ENCODE measurements at places on chromosomes 1 and 21.

- no peak for DNase-seq
Observed at GRCh38 chr1:12091191-12091590, 28.1 kb downstream of the TNFRSF8 start.

GRCh38 chr21:45532826-45533360 lies 9.3 kb downstream of the SLC19A1 start:
- DNase-seq, result no peak

DNA sequence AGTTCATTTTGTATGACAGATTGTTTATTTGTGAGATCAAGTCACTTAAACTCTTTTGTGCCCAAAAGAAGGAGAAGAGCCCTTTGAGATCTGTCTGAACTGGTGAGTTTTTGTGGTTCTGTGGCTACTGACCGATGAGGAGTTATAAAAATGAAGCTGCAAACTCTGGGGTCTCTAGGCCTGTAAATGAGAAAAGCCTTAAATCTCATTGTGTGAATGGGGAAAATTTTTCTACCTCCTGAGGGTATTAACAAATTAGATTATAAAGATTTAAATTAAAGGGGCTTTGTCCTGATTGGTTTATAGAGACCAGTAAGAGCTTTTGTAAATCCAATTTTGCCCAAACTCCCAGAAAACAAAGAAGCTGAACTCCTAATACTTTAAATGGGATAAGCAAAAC lies 9.7 kb upstream of the KLF17 start:
- DNase-seq, result no peak

GRCh38 chr1:212979340-212980122 lies 29.2 kb downstream of the VASH2 start:
- DNase-seq, result no peak

GRCh38 chr1:53644496-53644895 lies 94.5 kb downstream of the GLIS1 start:
- DNase-seq, result no peak

GRCh38 chr21:41283211-41283818 lies 33.3 kb upstream of the FAM3B start:
- no peak for DNase-seq

GRCh38 chr1:84849357-84849975 lies 43.5 kb downstream of the LPAR3 start:
- DNase-seq, result no peak

DNA sequence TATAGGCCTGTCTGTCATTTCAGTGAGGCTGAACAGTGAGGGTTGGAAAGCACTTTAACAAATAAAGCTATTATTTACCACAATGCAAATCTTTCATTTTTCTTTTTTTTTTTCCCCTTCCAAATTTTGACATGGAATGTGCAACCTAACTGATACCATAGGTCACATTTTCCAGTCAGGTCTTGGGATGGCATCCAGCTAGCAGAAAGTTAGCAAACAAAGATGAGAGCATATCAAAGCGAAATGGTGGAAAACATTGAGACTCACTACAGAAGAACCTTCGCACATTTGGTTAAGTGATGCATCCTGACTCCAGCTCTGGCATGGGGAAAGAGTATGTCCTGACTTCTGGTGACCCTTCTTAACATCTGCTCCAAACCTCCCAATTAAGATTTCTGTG lies 105.1 kb upstream of the L1TD1 start:
- no peak for DNase-seq

DNA sequence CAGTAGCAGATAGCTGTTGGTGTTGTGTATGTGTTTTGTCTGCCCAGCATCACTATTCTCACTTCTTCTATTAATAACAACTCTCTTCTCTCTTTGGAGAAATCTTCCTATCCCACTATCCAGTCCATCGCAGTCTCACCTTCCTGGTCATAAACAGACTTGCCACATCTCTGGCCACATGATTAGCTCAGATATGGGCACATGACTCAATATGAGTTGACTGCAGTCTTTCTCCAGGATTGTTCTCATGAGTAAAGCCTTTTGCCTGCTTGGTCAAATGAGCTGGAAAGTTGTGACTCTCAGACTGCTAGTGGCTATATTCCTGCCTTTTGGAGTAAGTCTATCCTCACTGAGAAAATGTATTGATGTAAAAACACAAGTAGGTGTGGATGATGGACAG lies 32.9 kb upstream of the TADA1 start:
- DNase-seq, result no peak

DNA sequence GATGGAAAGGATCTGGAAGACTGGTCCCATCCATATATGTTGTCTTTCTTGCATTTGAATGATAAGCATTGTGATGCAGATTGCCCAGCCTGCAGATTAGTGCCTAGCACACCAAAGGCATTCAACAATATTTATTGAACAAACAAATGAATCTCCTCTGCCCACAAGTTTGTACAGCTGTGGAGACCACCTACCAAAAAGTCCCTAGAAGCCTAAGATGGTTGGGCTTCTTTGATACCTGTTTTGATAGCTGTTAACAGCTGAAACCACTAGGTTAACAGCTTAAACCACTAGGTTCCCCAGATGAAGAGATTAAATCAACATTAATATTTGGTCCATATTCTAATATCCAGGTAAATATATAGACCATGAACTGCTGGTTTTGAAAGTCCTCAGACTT lies 9.8 kb downstream of the DUSP10 start:
- DNase-seq, result no peak

DNA sequence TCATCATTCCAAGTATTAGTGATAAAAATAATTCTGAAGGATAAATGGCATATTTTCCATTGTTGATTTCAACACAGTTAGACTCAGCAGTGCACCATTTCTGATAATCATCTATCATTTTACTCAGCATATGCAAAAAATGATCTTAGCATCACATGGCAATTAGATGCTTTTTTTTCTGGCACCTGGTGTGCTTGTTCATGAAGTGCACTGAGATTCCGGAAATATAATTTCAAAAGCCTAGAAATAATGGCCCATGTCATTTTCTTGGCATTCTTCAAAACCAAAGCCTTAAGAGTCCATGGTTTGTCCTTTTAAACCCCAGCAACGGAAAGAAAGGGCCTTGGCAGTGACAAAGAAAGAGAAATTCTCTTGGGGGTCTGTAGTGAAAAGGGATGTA lies 278.8 kb downstream of the KIF26B start:
- DNase-seq, result no peak

GRCh38 chr1:235206533-235207208 lies 45.6 kb upstream of the RBM34 start:
- no peak for DNase-seq

DNA sequence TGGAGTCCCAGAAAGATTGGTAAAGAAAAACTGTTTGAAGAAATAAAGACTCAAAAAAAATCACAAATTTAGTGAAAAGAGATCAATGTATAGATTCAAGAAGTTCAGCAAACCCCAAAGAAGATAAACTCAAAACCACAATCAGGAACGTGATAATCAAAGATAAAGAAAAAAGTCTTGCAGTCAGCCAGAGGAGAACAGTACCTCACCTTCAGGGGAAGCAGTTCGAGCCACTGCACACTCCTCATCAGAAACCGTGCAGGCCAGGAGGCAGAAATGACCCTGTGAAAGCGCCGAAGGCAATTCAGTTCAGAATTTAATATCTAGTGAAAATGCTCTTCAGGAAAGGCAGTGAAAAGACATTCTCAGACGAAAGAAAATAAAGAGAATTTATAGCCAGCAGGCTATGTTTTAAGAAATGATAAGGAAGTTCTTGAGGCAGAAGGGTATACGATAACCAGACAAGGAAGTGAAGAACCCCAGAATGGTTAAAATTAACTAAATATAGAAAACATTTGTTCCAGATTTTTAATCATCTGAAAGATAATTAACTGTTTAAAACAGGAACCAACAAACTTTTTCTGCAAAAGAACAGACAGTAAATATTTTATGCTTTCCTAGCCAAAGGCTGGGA lies 13.5 kb upstream of the SUMO3 start:
- DNase-seq, result no peak

- DNase-seq, result peak; percentile 67
Observed at GRCh38 chr1:19918057-19918456, 5.4 kb downstream of the PLA2G2E start.

- DNase-seq, result no peak
Observed at GRCh38 chr1:65435987-65436386, 15.5 kb downstream of the LEPR start.

DNA sequence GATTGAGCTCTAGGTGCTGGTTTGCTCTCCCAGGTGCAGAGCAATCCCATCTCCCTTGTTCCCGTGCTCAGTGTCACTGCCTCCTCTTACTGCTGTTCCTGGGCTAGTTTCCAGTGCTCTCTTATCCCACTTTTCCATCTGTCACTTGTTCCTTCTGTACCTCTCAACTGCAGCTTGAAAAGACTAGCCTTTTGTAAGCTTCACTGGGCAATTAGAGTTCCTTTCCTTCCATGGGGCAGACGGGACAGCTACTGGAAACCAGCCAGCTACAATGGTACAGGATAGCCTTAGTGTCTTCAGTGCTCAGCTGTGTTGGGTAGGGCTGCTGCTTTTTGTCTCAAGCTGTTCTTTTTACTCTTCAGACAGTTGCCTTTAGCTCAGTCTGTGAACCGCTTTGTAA lies 31.6 kb downstream of the AGT start:
- no peak for DNase-seq

DNA sequence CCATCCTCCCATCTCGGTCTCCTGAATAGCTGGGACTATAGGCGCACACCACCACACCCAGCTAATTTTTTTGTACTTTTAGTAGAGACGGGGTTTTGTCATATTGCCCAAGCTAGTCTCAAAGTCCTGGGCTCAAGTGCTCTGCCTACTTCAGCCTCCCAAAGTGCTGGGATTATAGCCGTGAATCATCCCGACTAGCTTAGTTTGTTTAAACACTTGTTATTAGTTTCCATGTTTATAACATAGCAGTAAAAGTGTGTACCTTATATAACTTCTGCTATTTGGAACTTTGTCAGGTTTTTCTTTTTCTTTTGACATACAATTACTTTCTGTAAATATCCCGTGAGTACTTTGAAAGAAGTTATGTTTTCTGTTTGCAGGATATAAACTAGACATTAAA lies 60.6 kb upstream of the C1orf21 start:
- DNase-seq, result no peak

GRCh38 chr1:42557230-42557851 lies 94.3 kb downstream of the CCDC30 start:
- no peak for DNase-seq

- no peak for DNase-seq
Observed at GRCh38 chr1:113248494-113248893, 141.8 kb upstream of the MAGI3 start.

DNA sequence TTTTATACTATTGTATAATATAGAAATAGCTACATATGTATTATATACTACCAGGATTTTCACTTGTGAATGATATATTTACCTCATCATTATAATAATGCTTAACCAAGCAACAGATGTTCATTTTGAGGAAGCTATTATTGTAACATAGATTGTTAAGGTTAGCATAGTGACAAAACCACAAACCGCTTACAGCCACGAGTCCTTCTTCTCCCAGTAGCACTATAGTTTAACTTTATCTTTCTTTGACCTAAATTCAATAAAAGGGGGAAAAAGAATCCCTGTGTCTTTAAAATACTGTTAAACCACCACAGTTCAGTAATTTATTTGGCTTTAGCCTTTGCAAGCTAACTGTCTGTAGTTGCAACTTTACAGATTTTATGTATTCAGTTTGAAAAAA lies 1039.4 kb upstream of the B3GALT2 start:
- DNase-seq, result no peak

DNA sequence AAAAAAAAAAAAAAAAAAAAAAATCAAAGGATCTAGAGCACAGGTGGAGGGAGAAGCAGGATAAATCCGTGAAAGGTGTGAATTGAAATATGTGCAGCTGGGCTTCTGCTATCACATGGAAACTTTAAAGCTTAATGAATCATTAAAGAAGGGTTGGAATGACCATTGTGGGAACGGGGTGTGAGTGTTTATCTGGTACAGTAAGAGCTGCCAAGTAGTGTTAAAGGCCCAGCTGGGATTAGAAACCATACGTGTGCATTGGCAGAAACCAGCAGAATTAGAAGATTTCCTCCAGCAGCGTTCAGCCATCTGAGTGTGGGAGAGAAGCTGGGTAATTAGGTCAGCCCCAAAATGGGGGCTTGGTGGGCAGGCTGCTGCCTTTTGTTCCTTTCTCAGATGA lies 13.5 kb downstream of the FALEC start:
- no peak for DNase-seq

- DNase-seq, result no peak
Observed at GRCh38 chr1:175839779-175840669, 96.6 kb upstream of the TNR start.

- DNase-seq, result no peak
Observed at GRCh38 chr1:184292101-184292500, 94.7 kb upstream of the C1orf21 start.

DNA sequence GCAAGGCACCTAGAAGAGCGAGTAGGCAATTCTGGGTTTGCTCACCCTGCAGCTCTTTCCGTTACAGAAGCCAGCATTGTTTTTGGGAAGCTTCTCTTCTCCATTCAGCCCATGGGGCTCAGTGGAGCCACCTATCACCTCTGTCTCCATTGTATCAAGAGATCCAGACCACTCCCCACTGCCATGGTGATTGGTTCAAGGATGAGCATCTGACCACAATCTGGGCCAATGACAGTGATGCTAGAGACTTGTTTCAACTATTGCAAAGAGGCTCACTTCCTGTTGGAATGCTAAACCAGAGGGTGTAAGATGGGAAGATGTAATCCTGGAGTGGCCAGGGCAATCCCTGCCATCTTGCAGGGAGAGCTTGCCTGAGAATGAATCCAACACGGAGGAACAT lies 6.6 kb downstream of the SPATA21 start:
- DNase-seq, result no peak

DNA sequence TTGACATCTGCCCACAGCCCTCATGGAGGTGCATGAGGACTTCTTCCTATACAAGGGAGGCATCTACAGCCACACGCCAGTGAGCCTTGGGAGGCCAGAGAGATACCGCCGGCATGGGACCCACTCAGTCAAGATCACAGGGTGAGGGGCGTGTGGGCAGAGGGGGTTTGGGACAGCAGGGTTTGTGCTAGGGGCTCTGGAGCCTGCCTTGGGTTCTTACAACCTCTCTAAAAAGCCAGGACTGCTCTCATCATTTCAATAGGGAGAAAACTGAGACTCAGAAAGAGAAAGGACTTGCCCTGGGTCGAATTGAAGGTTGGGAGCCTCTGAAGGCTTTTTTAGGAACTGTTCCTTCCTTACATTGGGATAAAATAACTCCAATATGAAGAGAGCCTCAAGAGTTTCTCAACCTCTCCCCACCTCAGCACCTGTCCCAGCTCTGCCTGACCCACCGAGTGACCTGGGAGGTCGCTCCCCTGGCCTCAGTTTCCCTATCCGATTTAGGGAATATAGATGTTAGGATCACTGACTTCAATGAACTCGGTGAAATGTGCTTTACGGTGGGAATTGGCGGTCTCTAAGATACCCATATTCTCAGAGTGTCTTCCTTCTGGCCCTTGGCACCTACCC lies 9.5 kb downstream of the TINAGL1 start:
- no peak for DNase-seq

DNA sequence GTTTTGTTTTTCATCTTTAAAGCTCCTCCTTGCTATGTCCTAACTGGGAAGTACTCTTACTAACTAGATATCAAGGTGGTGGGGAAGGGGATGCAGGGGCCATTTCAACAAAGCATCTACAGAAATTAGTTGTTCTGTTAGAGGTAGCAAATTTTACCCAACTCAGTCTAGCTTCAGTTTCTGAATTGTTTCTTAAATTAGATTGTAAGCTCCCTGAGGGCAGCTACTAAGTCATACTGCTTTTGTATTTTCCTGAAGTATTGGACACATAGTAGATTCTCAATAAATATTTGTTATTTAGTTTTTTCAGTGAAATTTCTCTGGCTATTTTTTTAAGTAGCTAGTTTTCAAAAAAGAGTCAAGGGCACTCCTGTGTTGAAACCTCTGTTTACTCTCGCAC lies 1.8 kb downstream of the UBAP2L start:
- no peak for DNase-seq

GRCh38 chr1:17802164-17802563 lies 47.0 kb downstream of the ACTL8 start:
- no peak for DNase-seq

Data from stimulated activated effector memory CD8-positive, alpha-beta T cell treated with anti-CD3 and anti-CD28 coated beads, Interleukin-12 subunit alpha, Interleukin-12 subunit beta, amount 100 ng/mL, for 72 hours (primary cell).